ENCODE measurements at places on chromosomes 12 and 14.
A peak's percentile ranks its signal among the peaks of the same experiment; 100 is the strongest.

DNA sequence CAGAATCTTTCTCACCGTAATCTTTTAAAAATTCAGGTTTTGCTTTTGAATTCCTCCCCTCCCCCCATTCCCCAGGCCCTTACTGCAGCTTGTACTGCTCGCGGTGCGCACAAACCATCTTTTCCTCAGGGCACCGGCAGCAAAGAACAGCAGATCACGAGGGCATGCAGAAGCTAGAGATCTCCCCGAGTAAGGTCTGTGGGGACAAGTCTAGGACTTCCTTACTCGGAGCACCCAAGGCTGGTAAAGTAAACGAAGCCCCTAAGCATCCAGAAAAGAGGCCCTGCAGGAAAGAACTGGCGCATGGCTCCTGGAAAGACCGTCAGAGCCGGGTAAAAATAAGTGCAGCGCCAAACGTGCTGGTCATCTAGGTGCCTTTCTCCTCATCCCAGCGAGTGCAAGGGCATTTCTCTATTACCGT, 727 bp downstream of the LDHB start:
- no peak for DNase-seq

DNA sequence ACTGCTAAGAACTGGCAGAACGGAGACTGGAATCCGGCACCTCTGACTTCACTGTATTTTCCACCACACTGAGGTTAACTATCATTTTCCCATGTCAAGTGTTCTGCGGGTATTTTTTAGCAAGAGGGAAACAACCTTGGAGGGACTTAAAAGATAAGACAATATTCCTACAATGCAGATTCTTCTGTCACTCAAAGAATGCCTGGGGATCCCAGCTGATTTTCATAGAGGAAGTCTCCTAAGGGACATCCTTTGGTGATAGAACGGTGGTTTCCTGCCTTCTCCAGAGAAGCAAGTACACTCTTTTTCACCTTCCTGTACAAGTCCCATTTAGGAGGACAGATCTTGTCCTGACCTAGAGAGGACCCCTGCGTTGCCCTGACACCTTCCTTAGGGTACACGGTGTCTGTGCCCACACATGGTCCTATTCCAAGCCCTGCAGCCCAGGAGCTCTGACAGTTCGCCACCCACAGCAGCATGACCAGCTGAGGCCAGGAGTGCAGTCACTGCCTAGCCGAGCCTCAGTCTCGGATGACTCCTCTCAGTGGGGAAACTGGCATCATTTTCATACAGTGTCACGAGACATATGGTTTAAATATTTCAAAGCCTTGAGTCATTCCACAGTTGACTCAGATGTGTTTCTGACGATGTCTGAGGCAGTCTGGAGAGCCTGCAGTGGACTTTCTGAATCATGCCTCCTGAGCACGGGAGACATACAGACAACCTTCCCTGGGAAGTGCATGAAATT, 181.3 kb upstream of the FKBP4 start:
- DNase-seq, result no peak

DNA sequence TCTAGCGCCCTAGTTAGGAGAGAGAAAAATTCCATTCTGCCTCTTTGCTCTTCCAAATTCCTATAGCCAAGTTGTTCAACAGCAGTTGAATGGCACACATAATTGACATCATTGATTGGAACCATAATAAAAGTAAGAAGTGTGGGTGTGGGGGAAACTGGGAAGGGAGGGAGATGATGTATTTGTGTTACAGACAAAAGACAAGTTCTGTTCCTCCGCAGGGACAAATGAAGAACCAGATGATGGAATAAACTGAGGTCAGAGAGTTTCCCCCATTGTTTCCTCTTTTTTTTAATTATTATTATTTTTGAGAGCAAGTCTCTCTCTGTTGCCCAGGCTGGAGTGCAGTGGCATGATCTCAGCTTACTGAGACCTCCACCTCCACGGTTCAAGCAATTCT, 34.9 kb downstream of the GDF11 start:
- DNase-seq, result no peak

DNA sequence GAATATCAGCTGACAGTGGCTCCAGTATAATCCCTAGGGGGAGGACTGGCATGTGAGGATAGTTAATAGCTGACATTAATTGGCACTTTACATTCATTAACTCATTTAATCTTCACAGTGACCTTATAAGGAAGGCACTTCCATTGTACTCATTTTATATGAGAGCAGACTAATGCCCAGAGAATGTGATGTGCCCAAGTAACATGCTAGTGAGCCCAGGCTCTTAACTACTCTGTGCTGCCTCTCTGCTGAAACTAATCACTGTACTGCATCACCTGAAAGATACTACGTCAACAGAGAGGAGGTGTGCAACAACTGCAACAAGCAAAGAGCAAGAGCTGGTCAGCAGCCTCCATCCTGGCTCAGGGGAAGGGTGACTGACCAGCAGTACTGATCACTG, 40.1 kb downstream of the GALNT4 start:
- no peak for DNase-seq

DNA sequence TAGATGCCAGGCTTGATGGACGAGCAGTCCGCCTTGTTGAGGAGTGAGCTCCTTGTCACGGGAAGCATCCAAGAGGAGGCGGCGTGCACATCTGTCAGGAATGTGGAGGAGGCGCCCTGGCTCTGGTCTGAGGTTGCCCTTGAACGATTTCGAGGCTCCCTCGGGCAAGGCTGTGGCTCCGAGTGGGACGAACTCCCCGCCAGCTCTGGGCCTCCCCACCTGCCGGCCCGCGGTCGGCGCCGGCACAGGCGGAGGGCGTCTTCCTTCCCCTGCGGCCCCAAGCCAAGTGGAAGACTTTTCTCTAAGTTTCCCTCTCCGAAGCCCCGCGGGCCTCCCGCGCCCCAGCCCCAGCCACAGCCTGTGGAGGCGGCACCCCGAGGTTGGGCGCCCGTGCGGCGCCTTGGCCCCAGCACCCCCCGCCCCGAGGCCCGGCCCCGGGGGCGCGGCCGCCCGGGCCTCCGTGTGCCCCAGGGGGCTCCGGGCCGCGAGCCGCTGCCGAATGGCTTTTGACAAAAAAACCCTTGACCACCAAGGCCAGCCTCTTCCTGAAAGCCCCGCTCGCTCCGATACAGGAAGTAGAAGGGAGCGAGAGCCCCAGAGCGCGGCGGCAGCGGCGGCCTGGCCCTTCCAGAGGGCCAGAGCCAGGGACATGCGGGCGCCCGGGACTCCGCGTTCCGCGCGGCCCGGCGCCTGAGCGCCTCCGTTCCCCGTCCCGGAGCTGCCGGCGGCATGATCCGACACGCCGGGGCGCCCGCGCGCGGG, at the start of gene RIN3:
RIN3 (plus strand) TSS at position 578 of the 762 bp plus-strand sequence; CDS start at position 730, 152 bp downstream.
- DNase-seq, result peak; percentile 64

DNA sequence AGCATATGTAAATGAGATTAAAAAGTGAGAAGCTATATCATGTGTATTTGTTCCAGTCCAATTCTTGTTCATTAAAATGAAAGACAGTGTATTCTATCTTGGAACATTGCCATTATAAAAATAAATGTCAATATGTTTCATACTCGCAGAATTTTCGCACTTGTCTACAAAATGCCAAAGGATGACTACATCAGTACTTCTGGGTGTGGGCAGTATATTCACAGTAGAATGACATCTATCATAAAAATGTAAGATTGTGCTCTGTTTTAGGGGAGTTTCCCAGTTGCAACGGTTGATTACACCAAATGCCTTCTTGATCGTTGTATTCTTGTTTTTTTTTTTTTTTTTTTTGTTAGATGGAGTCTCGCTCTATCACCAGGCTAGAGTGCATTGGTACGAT, 292.3 kb upstream of the E2F7 start:
- no peak for DNase-seq

- DNase-seq, result no peak
These were observed 374.2 kb downstream of the BCL11B start for GRCh38 chr14:98897605-98898309.

DNA sequence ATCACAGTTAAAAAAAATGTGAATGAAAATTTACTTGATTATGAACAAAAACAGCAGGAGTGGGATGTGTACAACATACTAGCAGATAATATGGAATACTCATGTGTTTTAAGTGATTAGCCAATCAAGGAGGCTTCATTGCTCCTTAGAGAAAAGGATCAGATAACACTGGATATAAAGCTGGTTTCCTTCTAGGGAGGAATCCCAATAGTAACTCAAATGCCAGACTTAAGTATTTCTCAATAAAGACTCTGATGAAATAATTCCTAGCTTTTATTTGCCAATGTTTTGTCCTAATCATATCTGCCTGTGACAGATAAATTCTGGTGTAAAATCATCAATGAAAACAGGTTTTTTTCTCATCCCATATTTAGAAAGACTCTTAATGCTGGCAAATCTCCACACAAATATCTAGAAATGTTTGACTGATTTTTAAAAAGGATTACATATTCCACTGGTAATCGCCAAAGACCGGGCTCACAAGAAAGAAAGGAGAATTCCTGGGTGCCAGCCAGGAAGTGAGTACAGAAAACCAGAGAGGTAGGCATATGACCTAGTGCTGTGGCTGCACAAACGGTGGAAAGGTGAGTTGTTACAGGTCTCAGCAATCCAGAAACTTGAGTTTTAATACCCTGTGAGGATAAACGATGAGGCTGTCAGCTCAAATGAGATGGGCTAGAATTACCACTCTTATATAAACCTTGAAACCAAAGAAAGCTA, 108.6 kb upstream of the TTC7B start:
- DNase-seq, result no peak

Measured in upper lobe of left lung (tissue), 6 donors.